CD4-positive, alpha-beta T cell treated with Interleukin-1 beta for 1 hour (primary cell): ENCODE measurements at places on chromosomes 2 and 18.

DNA sequence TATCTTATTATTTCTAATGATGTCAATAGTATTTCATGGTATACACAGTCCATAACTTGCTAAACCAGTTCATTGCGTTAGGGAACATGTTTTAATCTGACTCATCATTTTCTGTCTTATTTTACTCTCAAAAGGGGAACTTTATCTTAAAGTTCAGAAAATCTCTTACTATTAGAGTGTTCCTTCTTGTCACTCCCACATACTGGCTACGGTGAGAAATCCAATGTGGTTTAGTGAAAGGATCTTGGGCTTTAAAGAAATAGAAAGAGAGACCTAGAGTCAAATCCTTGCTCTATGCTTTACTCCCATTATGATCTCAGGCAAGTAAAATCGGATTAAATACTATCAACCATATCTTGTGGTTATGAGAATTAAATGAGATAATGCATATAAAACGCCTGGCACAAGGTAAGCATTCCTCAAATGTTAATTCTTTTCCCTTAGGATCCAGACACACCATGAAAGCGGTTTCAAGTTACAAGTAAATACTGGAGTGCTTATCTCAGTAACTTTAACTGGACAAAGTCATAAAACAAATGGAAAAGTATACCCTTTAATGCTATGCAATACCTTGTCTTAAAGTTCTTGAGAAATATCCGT lies 576.0 kb downstream of the ARHGAP15 start:
- DNase-seq = no peak

GRCh38 chr2:202317080-202317857 lies 51.7 kb downstream of the NOP58 start:
- DNase-seq = no peak

- no peak for DNase-seq
Observed at GRCh38 chr2:233446606-233447305, 92.5 kb downstream of the DGKD start.

DNA sequence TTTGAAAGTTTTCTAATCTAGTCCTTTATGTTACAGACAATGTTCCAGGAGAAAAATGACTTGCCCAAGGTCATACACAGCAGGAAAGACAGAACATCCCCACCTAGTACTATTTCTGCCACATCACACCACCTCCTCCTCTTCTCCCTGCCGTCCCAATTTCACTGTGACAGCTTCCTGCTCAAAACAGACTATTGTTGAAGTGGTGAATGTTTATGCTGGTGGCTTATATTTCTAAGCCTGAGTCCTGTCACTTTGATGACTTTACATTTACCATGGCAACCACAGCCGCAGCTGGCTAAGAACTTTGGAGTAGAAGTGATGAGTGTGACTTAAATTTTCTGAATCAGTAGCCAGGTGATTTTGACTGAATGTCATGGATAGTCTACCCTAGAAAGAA lies 10.0 kb downstream of the GALNT5 start:
- DNase-seq = no peak

- no peak for DNase-seq
Observed at GRCh38 chr18:30712383-30712782, 330.2 kb downstream of the DSC3 start.

DNA sequence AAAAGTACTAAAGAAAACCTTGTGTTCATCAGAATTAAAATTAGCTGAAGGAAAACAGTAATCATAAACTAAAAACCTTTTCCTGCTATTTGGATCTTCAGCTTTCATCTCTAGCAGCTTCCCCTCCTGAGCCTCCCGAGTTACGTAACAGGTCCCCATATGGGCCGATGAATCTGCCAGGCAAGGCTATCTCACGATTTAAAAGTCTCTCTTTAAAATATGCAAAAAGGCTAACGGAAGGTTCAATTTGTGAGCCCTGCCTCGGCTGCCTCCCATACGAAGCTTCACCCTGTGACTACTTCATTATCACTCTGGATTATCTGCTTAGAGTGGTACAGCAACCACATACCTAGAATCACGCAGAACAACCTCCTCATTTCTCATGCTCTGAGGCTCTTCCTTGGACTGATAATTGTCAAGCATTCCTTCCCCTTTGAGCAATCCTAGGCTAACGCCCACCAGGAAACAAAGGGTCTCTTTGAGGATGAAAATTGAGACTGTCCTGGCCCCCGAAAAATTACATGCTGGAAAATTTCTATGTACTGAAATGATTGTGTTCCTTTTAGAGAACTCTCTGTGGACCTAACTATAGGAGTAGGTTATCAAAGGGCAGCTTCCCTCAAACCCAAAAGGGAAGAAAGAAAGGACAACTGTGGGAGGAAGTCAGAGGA lies 147.4 kb downstream of the ZEB2 start:
- no peak for DNase-seq

DNA sequence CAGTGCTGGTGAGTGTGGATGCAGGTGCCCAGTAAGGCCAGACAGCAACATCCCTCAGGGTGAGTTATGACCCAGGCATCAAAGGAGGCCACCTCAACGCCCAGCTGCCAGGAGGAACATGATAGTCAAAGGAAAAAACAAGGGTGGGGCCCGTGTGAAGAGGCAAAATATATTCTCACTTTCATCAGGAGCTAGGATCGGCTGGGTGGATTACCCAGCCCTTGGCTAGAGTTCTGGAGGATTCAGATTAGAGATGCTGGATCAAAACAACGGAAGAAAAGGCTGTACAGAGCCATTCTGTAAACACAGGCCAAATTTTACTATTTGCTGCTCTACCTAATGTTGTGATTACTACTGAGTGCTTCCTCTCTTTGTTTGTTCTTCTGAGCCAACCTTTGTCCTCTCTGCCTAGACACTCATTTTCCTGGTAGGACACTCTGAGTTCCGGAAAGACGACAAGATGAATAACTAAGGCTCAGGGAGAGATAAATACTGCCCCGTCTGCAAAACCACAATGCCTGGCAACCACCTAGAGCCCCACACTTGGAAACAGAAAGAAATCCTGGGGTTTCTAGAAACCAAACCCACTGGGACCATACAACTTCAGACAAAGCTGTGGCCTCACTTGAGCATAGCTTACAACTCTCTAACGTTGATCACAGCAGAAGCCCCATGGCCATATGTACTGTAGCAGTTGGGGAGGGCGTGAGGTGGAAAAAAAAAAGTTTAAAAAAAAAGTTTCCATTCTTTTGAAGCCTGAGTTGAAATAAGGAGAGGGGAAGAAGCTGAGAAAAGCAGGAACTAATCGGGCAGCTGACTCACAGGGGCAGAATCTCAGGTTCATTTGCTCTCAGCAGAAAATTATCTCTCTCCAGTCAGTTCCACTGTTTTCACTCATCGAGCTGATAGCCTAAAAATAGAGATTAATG lies 17.8 kb upstream of the PMAIP1 start:
- DNase-seq = peak; percentile 9

GRCh38 chr2:46002947-46003346 lies 294.3 kb upstream of the EPAS1 start:
- DNase-seq = no peak

- peak; percentile 8 for DNase-seq
Observed at GRCh38 chr2:102806250-102806837, 44.5 kb downstream of the TMEM182 start.

GRCh38 chr2:109715313-109715805 lies 78.7 kb upstream of the RGPD5 start:
- no peak for DNase-seq

GRCh38 chr2:18647731-18648130 lies 58.4 kb upstream of the NT5C1B start:
- no peak for DNase-seq

GRCh38 chr18:74060579-74060978 lies 87.1 kb downstream of the FBXO15 start:
- DNase-seq = no peak

GRCh38 chr2:72011791-72012190 lies 135.9 kb downstream of the CYP26B1 start:
- no peak for DNase-seq

DNA sequence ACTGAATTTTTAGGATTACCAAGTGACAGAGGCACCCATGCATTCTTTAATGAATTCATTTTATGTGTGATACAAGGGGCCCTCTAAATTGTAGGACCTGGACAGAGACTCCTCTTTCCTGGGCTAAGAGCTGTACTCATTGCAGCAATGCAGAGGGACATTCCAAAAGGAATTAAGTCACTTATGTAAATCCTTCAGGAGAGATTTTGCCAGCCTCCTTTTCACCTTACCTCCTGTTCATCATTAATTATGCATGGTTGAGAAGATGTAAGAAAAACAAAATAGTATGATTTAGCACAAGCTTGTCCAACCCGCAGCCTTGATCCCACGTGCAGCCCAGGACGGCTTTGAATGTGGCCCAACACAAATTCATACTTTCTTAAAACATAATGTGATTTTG lies 84.5 kb upstream of the TANK start:
- DNase-seq = no peak

- no peak for DNase-seq
Observed at GRCh38 chr2:237295889-237296480, 118.0 kb downstream of the COL6A3 start.

DNA sequence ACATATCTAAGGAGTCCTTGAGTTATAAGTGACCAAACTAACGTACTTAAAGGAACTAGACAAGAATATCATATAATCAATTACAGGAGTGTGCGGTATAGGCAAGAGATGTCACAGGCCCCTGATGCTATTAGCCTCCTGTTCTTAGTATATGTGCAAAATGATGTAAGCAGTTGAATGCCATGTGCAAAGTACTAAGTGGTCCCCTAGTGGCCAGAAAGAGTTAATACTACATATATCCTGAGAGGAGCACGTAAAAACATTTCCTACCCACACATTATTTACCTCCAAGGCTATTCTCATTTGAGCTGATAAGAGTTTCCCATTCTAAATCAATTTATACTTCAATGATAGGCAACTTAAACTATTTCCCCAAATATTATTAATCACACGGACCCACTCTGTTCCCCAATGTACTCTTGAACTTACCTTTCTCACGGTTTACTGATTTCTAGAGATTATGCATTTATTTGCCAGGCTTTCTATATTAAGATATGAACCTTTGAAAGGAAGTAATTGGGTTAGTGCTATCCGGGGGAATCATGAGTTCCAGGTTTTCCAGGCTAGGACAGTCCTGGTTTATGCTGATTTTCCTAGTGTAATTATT lies 158.0 kb upstream of the KLHL14 start:
- DNase-seq = no peak

GRCh38 chr18:48408111-48408726 lies 964 bp downstream of the ZBTB7C start:
- DNase-seq = no peak

GRCh38 chr2:2939078-2939795 lies 438.4 kb downstream of the EIPR1 start:
- no peak for DNase-seq

DNA sequence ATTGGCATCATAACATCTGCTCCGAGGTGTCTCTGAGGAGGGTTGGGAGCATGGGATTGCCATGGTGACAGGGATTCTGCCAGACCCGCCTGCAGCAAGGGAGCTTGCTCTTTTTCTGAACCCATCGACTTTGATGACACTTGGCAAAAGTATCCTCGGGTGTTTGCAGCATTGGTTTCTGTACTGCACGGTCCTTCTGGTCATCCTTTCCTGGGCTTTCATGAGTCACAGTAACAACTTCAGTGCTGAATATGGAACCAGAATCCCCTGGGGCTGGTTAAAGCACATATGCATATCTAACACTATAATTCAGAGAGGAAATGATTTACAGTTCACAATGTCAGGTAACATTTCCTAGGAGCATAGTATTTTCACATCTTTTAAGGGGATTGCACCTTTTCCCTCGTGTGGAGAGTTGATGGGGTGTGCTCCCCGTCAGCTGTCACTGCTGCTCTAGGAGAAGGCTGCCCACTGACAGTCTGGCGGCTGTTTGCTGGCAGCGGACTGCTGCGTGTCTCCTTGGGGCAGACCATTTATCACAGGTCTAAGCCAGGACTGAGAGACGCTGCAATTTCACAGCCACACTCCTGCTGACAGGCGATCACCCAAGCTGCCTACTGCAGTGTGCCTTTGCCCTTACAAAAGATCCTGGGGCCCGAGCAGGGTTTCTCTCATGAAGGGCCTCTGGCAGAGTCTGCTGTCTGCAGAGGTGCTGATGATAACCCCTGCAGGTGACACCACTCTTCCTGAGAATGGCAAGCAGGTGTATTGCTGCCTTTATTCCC lies 425.3 kb downstream of the THSD7B start:
- DNase-seq = no peak

DNA sequence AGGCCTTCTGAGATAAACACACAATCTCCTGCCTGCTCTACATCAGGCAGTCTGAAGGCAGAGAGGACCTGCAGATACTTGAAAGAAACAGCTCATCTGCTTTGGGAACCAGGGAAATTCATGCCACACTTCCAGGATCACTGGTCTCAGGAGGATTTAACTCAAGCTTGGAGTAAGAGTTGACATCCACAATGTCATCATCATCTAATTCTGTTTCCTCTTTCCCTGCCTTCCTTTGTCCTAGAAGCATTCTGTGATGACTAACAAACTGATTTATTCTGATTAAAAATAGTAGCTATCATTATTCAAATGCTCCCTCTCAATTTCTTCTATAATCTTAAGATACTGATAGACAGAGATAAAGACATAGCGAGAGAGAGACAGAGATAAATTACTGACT lies 766.8 kb downstream of the BCL11A start:
- DNase-seq = no peak

DNA sequence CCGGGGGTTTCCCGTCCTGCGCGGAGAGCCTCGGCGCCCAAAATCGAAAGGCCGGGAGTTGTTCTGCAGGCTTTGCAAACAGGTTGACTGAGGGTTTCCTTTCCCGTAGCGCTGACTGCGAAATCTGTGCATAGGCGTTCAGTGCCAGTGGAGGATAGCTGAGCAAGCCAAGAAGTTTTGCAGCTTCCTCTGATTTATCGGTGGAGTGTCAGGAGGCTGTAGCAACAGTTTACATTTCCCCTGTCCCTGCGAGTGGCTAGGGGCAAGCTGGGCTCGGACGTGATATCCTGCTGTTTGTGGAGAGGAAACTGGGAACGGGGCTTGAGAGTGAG lies 694 bp downstream of the THSD7B start:
- no peak for DNase-seq

DNA sequence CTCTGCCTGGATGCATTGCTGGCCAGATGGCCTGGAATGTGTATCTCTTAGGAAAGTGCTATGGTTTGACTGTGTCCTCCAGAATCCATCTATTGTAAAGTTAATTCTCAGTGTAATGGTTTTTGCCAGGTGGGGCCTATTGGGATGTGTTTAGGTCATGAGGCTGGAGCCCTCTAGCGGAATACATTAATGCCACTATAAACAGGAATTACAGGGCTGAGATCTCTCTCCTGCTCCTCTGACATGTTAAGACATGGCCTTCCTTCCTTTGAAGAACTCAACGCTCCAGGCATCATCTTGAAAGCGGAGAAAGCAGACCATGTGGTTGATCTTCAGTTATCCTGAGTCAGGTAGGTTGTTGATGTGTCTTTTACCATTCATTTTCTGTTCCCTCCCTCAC lies 276.4 kb downstream of the RPIA start:
- DNase-seq = no peak

- no peak for DNase-seq
Observed at GRCh38 chr18:68764016-68764415, 33.9 kb upstream of the CCDC102B start.

- DNase-seq = no peak
Observed at GRCh38 chr2:56224316-56224715, 40.5 kb downstream of the CCDC85A start.

DNA sequence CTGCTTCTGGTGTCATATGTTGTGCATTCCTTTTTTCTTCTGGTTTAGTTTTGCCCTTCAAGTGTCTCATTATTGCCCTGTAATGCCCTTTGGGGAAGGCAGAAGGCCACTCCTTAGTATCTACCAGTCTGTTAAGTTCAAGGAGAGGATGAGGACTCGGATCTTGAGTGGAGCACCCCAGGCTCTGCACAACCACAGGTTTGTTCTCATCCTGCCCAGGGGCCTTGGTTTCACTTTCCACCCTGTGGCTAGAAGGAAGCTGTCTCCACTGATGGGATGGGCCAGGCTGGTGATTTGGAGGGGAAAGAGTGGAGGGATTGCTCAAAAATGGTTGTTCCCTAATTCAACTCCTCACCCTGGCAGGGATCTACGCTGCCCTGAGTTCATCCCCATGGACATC lies 30.2 kb upstream of the RAB11FIP5 start:
- DNase-seq = no peak
